ENCODE measurements at places on chromosomes 16 and 17.

DNA sequence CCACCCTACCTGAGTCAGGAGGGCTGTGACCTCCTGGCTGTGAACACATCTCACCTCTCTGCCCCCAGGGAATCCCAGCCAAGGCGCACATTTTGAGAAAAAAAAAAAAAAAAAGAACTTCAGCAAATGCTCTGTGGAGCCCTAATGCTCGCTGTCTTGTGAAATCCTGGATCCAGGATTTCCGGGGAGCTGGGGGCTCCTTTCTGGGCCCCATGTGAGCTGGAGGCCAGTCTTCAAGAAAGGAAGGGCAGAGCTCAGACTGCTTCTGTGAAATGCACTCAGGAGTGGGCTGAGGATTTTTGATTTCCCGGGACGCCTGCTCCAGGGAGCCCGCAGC is 36.0 kb upstream of the EMP2 start:
- peak; percentile 23 for DNase-seq

- DNase-seq, result no peak
Observed at GRCh38 chr16:72959301-72959996, 88.5 kb downstream of the ZFHX3 start.

DNA sequence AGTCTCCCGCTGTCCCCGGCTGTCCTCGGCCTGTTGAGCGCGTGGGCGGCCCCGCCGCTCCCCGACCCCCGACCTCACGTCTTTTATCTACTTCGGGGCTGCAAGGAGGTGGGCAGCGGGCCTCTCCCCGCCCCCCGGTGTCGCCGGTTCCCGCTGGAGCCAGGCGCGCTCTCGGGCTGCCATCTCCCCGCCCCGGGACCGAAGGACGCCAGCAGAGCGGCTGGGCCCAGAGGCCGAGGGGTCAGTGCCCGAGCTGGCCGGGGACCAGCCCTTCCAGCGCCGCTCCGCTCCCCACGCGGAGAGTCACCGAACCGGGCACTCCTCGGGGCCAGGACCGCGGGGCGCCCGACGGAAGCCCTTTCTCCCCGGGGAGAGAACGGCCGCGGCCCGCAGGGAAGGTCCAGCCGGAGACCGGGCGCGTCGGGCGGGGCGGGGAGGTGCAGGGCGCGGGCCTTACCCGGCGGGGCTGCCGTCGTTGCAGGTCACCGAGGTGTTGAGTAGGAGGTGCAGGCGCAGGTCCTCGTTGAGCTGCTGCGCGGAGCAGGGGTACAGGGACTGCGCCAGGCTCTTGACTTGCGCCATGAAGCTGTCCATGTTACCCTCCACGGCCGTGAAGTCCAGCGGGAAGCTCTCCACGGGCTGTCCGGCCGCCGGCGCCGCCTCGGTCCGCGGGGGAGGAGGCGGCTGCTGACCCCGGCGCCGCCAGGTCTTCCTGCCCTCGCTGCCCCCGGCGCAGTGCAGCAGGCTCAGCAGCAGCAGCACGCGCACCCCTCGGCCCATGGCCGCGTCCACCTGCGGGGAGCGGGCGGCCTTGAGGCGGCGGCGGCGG is 643 bp downstream of the NOTUM start:
- DNase-seq, result no peak

- peak; percentile 38 for DNase-seq
Observed at GRCh38 chr16:69188236-69188549, 1.2 kb downstream of the SNTB2 start.

- no peak for DNase-seq
Observed at GRCh38 chr16:31083081-31083480, 5.7 kb downstream of the PRSS53 start.

All from NB4 (cell line).